ENCODE measurements at places on chromosomes 13 and 19.

DNA sequence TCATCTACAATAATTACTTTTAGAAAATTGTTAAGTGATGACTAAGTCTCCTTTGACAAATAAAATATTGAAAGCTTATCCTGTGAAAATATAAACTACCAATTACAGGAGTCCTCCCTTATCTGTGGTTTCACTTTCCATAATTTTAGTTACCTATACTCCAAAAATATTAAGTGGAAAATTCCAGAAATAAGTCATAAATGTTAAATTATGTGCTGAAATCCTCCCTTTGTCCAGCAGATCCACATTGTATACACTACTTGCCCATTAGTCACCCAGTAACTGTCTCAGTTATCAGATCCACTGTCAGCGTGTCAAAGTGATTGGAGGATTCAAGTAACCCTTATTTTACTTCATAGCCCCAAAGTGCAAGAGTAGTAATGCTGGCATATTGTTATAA lies 98.1 kb downstream of the SERP2 start:
- peak; percentile 35 for DNase-seq

GRCh38 chr19:55209693-55210472 lies 582 bp upstream of the PTPRH start:
- DNase-seq: peak; percentile 92

DNA sequence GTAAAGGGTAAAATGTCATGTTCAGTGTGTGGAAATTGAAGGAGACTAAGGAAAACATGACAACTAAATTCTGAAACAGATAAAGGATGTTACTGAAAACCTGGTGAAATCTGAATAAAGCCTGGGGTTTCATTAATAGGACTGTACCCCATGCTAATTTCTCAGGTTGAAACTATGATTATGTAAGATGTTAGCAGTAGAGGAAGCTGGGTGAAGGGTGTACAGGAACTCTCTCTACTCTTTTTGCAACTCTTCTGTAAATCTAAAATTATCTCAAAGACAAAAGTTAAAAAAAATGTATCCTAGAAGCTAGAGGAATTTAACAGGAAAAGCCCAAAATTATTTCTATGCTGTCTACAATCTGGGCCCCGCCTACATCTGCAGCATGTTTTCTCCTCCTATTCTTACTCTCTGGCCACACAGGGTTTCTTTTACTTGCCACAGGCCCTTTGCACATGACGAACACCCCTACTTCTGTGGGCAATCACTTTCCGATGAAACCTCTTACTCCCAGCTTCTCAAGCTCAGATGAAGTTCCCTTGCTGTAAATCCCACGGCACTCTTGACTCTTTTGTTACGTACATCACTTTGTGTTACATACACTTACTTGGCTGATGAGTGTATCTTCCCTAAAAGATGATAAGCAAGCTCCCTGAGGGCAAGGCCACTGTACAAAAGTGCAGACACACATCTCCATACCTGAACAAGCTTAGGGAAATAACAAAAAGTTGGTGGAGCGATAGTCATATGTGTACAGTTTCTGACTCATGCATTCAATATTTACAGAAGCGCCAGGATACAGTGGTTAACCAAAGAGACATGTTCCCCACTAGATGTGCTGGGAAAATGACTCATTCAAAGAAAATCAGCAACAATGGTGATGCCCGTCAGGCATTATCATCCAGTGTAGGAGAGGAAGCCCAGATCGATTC lies 32.6 kb downstream of the RUBCNL start:
- DNase-seq: peak; percentile 98

GRCh38 chr19:39428283-39429112 lies 7.3 kb downstream of the RPS16 start:
- peak; percentile 95 for DNase-seq

- DNase-seq: no peak
Measured at GRCh38 chr13:97221046-97221445, 1.1 kb upstream of the MBNL2 start.

DNA sequence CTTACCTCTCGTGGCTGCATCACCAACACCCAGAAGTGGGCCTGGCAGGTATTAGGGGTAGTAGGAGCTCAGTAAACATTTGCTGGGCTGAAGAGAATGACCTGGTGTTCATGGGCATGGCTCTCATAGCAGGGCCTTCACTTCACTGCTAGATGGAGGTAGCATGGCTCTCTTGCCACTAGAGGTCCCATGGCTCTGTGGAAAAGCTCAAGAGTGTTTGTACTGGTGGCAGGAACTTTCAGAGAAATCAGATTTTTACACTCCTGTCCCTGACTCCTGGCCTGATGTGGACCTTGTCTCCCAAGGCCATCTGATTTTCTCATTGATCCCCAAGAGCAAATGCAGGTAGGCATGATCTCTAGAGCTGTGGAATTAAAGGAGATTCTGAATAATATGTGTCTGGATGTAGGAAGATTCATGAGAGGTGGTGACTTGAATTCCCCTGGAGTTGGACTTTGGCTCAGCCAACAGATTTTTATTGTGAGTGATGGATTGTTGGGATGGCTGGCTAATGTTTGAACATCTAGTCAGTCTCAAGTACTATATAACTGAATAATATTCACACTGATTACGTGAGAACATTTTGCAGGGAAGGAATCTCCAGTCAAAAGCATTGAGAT lies 5.7 kb downstream of the ZNF574 start:
- peak; percentile 54 for DNase-seq

DNA sequence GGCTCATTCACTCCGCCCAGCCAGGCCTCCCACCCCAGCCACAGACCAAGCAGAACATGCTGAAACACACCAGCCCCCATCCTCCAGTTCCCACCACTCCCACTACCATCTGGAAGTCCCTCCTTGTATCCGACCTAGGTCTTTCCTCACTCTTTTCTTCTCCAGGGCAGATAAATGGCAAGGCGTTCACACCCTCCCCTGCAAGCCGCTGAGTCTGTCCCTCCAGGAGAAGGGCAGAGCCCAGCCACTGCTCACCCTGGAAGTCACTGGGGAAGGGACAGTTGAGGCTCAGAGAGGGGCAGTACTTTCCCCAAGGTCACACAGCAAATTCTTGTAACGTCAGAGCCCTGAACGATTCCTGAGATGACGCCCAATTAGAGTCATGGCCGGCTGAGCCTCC lies 45.5 kb upstream of the NFIC start:
- DNase-seq: no peak

- DNase-seq: no peak
Measured at GRCh38 chr13:60707878-60708277, 310.9 kb downstream of the TDRD3 start.

DNA sequence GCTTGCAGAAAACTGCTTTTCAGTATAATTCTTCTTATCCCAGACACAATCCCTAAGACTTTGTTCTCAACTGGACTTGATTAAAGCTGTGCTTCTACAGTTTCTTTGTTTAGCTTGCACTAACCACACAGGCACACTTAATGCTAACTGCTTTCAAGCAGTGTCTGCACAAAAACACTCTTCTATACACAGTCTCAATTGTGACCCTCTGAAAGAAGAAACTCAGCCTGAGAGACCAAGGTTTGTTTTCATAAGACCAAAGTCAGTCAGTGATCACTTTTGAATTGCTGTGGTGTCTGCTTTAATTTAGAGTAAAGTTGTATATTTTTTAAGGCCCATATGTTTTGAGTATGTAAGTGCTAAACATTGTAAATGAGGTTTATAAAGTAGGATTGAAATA lies 431.2 kb downstream of the KCTD12 start:
- no peak for DNase-seq

GRCh38 chr13:45141369-45141768 lies 21.1 kb downstream of the GTF2F2 start:
- DNase-seq: no peak

GRCh38 chr13:49869519-49869918 lies 66.6 kb downstream of the SPRYD7 start:
- peak; percentile 22 for DNase-seq

- DNase-seq: peak; percentile 79
Measured at GRCh38 chr19:6744381-6745301, 5.2 kb downstream of the TRIP10 start.

Measured in astrocyte of the spinal cord (primary cell).